ENCODE measurements at places on chromosomes 4 and X.

- peak; percentile 64 for DNase-seq
Measured at GRCh38 chr4:70994069-70994366, 569 bp downstream of the DCK start.

DNA sequence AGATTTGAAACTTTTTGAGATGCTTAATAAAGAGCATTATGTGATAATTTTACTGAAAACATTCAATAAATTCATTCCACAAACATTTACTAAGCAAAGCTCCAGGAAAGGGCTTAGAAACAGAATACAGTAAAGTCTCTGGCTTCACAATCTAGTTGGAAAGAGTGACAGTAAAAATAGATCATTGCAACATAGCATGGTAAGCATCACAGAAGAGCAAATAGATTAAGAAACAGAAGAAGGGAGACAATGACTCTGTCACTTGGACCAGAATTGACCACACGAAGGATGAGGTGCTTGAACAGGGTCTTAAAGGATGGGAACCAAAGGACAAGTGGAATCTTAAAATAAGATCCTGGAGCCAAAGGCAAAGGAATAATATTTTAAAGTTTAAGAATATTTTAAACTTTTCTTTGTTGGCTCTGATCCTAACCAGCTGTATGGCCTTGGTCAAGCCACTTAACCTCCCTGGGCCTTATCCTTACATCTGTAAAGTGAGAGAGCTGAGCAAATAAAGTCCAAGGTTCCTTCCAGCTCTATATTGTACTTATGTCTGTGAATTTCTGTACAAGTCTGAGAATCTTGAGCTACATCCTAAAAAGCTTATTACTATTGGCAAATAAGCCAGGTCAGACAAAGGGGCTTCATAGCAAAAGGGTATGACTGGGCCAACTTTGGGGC is 33.9 kb downstream of the SEC24D start:
- no peak for DNase-seq

DNA sequence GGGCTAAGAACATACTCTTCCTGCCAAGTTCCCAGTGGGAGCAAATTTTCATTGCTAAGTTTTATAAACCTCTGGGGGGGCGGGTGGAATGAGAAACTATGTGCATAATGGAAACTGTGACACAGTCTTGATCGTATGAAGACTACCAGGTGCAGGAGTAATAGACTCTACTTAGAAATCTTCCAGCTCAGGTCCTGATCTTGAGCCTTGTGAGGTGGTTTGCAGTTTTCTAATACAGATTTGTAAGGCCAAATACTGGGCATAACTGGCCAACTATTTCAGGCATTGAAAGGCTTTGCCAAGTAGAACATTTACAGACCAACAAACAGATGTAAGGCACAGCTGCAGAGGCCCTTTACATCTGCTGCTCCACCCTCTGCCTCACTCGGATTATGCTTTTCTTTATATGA is 89.7 kb upstream of the CBR4 start:
- DNase-seq, result no peak

- DNase-seq, result no peak
Measured at GRCh38 chrX:54494989-54495813, 833 bp downstream of the FGD1 start.

DNA sequence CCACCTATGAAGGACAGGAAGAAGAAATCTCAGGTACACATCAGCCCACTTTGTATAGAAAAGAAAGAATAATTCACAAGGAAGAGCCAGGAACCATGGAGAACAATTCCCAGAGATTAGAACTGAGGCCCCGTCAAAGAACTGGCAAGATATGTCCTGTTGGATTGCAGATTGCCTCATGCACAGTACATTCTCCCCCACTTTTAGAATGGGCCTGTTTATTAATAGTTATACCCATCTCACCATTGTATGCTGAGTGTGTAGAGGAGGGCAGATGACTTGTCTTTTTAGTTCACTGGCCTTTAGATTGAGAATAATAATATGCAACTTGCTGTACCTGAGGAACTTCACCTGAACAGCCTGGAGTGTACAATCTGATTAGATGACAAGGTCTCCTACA is 315.6 kb upstream of the HAND2 start:
- no peak for DNase-seq

GRCh38 chrX:68659385-68659784 is 11.9 kb downstream of the STARD8 start:
- no peak for DNase-seq

- DNase-seq, result no peak
Measured at GRCh38 chrX:18607966-18608365, 63.9 kb downstream of the RS1 start.

GRCh38 chr4:181822005-181822375 is 421.2 kb upstream of the TENM3 start:
- DNase-seq, result peak; percentile 43

DNA sequence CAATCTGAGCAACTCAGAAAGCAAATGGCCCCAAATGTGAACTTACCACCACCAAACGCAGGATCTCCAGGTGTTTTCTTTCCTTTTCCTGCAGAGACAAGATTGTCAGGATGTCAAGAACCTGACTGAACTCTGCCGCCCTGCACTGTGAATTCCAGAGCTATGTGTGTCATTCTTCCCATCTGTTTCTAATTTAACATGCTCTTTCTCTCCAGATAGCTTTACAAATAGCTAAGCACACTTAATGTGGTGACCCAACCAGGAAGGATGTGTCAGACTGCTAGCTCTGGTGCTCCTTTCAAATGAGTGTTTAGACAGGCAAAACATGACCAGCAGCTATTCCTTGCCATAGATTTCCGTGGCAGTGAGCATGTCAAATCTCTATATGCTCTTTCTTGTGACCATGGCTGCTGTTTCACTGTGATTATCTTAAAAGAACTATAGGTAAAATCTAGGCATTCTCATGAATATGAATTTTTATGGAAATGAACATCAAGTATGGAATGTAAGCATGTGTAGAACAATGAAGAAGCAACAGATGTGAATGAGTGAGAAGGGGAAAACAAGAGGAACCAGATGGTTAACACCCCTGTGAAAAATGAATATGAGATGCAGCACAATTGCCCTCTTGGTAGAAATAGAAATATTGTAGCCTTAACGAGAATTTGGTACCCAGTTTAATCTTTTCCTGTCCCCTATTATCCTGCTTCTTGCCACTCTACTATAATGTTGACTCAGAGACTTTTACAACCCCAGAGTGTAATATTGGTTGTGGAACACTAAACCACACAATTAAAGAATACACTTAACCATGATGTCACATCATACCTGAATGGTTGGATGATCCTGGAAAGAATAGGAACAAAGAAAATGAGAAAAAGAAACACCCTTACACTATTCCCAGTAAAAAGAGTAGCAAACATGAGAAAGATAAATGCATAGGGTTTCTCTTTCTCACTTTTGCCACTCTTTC is 247.8 kb upstream of the DKK2 start:
- DNase-seq, result no peak

DNA sequence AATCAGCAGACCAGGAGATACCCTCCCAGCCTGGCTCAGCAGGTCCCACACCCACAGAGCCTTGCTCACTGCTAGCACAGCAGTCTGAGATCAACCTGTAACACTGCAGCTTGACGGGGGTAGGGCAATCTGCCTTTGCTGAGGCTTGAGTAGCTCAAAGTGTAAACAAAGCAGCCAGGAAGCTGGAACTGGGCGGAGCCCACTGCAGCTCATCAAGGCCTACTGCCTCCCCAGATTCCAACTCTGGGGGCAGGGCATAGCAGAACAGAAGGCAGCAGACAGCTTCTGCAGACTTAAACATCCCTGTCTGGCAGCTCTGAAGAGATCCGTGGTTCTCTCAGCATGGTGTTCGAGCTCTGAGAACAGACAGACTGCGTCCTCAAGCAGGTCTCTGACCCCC is 15.1 kb upstream of the GABRA2 start:
- DNase-seq, result peak; percentile 54

All from NCI-H510A treated with DMSO at 0.1 percent for 48 hours (cell line).